Activated CD8-positive, alpha-beta T cell treated with anti-CD3 and anti-CD28 coated beads, Interleukin-2, amount 10 ng/mL, durations not matched to agents 7 days and 5 days (primary cell): ENCODE measurements at places on chromosomes 3 and 15.

DNA sequence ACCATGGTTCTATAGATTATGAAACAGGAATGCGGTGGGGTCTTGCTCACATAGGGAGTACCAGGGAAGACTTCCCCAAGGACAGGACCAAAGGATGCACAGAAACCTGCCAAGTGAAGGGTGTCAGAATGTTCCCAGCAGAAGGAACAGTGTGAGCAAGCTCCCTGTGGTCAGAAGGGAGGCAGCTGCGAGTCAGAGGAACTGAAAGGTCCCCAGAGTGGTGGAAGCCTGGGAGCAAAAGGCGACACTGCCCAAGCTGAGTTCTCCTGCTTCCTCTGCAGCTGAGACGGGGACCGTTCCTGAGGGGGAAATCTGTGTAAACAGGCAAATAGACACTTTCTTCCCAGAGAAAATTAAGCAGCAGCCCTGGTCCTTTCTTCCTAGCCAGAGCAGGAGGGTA is 14.2 kb upstream of the SLC6A6 start:
- H3K27ac ChIP-seq: no peak overlapping the region
- no peak for DNase-seq
- H3K27me3 ChIP-seq: peaks cover 38% of the 10 kb centered on the region
- H3K4me1 ChIP-seq: peaks cover 3% of the 10 kb centered on the region
- no peak overlapping the region for H3K4me3 ChIP-seq

DNA sequence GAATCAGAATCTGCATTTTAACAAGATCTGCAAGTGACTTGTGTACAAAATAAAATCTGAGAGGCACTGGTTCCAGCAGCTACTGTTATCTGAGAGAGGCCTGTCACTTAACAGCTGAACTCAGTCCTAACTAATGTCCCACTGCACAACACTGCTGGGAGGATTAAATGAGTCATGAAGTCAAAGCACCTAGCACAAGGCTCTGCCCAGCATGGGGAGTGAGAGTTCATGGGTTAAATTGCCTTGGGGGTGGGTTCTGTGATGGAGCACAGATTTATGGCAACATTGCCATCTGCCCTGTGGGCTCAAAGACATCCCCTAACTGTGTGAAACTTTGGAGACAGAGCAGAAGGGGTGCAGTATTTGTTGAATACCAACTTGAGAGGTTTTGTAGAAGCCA is 250.9 kb downstream of the PLCL2 start:
- no peak overlapping the region for H3K4me3 ChIP-seq
- no peak for DNase-seq
- H3K27me3 ChIP-seq: no peaks in the 10 kb centered on the region
- peaks cover 2% of the 10 kb centered on the region for H3K36me3 ChIP-seq

DNA sequence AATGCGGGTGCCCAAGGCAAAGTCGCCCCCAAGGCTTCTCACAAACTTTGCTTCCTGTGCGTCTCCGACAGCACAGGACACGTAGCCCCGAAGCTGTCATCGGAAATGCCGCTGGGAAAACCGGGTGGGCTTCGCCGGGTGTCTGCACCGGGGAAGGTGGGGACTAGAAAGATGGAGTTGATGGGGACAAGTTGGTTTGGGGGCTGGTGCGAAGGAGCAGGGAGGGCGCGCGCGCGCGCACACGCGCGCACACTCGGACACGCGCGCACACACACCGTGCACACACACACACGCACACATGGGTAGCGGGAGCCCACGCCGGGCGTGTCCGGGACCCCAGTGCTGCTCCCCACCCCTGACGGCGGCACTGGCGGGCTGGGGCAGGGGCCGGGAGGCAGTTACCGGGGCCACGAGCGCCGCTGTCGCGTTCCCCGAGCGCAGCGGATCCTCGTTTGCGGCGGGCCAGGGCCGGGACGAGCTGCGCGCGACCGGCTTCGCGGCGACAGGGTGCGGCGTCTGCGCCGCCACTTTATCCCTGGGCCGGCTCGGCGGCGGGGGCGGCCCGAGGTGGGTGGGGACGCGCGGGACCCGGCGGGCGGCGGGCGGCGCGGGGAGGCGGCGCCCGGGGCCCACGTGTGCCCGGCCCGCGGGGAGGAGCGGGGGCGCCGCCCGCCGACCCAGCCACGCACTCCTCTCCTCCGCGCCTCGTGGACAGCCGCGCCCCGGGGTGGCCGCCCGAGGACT is 539 bp upstream of the MGLL start:
- H3K36me3 ChIP-seq: peaks cover 8% of the 10 kb centered on the region
- DNase-seq: peak; percentile 44
- H3K27ac ChIP-seq: peak overlapping the region; percentile 85

DNA sequence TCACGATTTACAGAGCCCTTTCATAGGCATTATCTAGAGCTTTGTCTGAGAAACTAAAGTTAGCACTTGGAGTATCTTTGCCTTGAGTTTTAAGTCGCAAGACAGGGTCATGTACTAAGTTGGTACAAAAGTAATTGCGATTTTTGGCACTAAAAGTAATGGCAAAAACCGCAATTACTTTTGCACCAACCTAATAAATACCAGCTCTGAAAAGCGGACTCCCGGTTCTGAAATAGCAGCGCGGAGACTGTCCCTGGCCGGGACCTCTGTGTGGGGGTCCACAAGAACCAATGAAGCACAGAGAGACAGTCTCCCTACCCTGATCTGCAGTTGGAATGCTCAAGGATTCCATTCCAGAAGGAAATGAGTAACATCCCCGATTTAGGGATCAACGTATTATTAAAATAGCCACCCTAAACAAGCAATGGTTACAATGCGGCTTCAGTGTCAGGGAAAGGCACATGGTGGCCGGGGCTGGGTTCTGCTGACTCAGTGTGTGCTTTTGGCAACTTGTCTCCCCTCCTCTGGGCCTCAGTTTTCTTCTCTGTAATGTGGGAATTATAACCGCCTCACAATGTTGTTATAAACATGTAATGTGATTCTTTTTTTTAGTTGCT is 150.3 kb upstream of the MCTP2 start:
- no peak overlapping the region for H3K4me3 ChIP-seq
- no peaks in the 10 kb centered on the region for H3K4me1 ChIP-seq
- peaks cover under 1% of the 10 kb centered on the region for H3K27me3 ChIP-seq
- no peak for DNase-seq
- H3K36me3 ChIP-seq: no peaks in the 10 kb centered on the region

- no peak overlapping the region for H3K4me3 ChIP-seq
- no peak for DNase-seq
- no peak overlapping the region for H3K27ac ChIP-seq
- peaks cover 33% of the 10 kb centered on the region for H3K4me1 ChIP-seq
Measured at GRCh38 chr3:52313774-52314188, 2.3 kb upstream of the DNAH1 start.

- H3K4me3 ChIP-seq: no peak overlapping the region
- DNase-seq: no peak
- H3K27me3 ChIP-seq: no peaks in the 10 kb centered on the region
- H3K36me3 ChIP-seq: peaks cover 29% of the 10 kb centered on the region
Measured at GRCh38 chr15:76795217-76795616, 109.9 kb downstream of the SCAPER start.

- H3K27ac ChIP-seq: no peak overlapping the region
- H3K4me3 ChIP-seq: no peak overlapping the region
- peaks cover 20% of the 10 kb centered on the region for H3K27me3 ChIP-seq
- no peaks in the 10 kb centered on the region for H3K36me3 ChIP-seq
Measured at GRCh38 chr15:81432179-81432578, 58.2 kb upstream of the TMC3 start.

GRCh38 chr15:47673232-47673761 is 44.0 kb upstream of the SEMA6D start:
- H3K27ac ChIP-seq: no peak overlapping the region
- no peaks in the 10 kb centered on the region for H3K36me3 ChIP-seq
- no peaks in the 10 kb centered on the region for H3K27me3 ChIP-seq
- no peak for DNase-seq
- H3K4me3 ChIP-seq: no peak overlapping the region

- no peak for DNase-seq
- H3K4me3 ChIP-seq: no peak overlapping the region
- H3K36me3 ChIP-seq: no peaks in the 10 kb centered on the region
- H3K4me1 ChIP-seq: no peaks in the 10 kb centered on the region
- H3K27me3 ChIP-seq: peaks cover 23% of the 10 kb centered on the region
- H3K27ac ChIP-seq: no peak overlapping the region
Measured at GRCh38 chr3:14616606-14617507, 34.7 kb upstream of the CCDC174 start.

DNA sequence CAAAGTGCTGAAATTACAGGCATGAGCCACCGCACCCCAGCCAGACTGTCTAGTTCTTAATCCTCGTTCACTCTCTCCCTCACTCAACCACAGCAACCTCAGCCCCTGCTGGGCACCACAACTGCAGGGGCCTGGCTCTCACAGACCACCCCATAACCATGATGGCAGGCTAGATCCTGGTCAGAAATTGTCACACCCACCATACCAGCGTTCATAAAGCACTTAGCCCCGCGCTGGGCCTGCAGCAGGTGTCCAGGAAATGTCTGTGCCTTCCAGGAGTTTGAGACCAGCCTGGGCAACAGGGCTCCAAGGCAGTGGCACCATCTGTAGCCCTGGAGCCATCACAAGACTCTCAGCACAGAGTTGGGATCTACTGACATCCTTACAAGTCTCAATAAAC is 1.9 kb downstream of the SHISA5 start:
- H3K27ac ChIP-seq: peak overlapping the region; percentile 48
- no peak for DNase-seq
- H3K4me3 ChIP-seq: peak overlapping the region; percentile 79
- H3K27me3 ChIP-seq: no peaks in the 10 kb centered on the region
- H3K4me1 ChIP-seq: peaks cover 59% of the 10 kb centered on the region

DNA sequence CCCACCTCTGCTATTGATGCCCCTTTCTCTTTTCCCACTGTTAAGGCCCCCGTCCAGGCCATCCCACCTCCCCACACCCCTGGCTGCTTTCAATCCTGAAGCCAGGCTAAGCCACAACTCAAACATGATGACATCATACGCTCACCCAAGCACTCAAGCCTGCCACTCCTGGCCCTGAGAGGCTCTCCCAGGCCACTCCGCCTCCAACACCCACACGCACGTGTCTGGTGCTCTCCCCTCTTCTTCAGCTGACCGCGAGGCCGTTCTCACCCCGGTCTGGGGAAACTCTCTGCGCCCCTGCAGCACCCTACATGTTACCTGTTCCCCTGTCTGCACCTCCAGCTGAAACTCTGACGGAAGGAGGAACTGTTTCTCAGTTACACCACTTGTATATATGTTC is 6.2 kb downstream of the ZXDC start:
- no peaks in the 10 kb centered on the region for H3K27me3 ChIP-seq
- H3K4me1 ChIP-seq: peaks cover 54% of the 10 kb centered on the region
- no peak overlapping the region for H3K27ac ChIP-seq
- DNase-seq: no peak
- H3K36me3 ChIP-seq: peaks cover 75% of the 10 kb centered on the region
- H3K4me3 ChIP-seq: no peak overlapping the region

DNA sequence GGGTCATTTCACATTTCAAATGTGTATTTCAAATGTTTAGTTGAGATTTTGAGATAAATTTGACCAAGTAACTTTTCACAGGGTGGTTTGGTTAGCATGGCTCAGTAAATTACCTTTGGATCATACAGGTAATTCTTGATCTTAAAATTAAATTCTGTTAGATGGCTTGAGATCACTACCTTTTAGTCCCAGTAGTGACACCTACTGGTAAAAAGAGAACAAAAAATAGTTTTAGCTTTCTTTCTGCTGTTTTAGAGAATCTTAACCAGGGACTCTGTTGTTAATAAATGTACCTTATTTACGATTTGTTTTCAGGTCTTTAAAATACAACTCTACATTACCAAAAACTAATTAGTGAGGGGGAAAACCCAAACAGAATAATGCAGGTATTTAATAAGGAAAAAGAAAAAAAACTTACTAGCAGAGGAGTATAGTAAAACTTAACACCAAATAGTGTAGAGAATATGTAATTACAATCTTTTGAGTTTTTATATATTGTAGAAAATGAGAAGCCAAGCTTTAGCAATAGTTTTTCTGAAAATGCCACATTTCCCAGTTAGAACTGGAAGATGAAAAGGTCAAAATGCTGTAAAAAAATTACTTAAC is 620.3 kb upstream of the AGTR1 start:
- no peak overlapping the region for H3K4me3 ChIP-seq
- no peaks in the 10 kb centered on the region for H3K36me3 ChIP-seq
- no peaks in the 10 kb centered on the region for H3K4me1 ChIP-seq
- H3K27ac ChIP-seq: no peak overlapping the region

- H3K36me3 ChIP-seq: peaks cover 3% of the 10 kb centered on the region
- peaks cover 52% of the 10 kb centered on the region for H3K27me3 ChIP-seq
- H3K4me3 ChIP-seq: no peak overlapping the region
- DNase-seq: no peak
- H3K4me1 ChIP-seq: peaks cover 36% of the 10 kb centered on the region
- no peak overlapping the region for H3K27ac ChIP-seq
Measured at GRCh38 chr15:74960995-74961588, 4.5 kb upstream of the RPP25 start.

DNA sequence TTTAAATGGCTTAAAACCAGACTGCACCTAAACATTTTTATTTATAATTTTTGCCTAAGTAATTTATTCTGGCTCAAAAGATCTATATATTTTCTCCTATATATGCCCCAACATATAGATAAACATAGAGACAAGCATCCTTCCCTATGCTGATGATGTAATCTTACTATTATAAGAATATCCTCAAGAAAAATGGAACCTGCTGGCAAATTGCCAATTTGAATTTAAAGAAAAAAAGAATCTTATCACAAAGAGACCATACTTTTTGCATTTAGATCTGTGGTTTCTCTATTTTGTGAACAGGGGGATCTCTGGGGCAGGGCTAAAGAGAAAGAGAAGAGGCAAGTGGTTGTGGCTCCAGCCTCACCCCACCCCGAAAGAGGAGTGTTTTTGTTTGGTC is 107.2 kb upstream of the CMC1 start:
- no peak overlapping the region for H3K4me3 ChIP-seq
- H3K27me3 ChIP-seq: no peaks in the 10 kb centered on the region
- H3K36me3 ChIP-seq: no peaks in the 10 kb centered on the region
- no peaks in the 10 kb centered on the region for H3K4me1 ChIP-seq
- DNase-seq: no peak
- H3K27ac ChIP-seq: no peak overlapping the region

DNA sequence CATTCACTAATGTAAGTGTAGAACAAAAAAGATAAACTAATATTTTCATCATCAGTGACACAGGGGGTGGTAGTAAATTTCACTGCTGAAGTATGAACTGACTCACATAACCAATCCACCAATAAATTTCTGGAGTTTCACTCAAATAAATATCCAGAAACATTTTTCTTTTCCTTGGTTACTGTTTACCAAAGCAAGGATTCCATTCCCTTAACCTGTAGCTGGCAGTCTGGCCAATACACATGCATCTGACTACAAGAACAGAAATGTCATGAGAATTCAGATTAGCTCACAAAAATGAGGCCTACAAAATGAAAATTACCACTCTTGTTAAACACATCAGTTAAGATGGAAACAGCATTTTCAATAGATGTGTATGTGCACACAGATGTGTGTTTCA is 80.3 kb downstream of the STAG1 start:
- peaks cover 8% of the 10 kb centered on the region for H3K4me1 ChIP-seq
- no peak overlapping the region for H3K27ac ChIP-seq
- peaks cover 27% of the 10 kb centered on the region for H3K36me3 ChIP-seq
- no peak overlapping the region for H3K4me3 ChIP-seq
- no peak for DNase-seq
